Renal cortical epithelial cell (primary cell): ENCODE measurements at places on chromosomes 13 and 19.

- DNase-seq, result peak; percentile 36
Observed at GRCh38 chr19:16342002-16342715, 17.5 kb downstream of the KLF2 start.

- no peak for DNase-seq
Observed at GRCh38 chr19:29812080-29812880, 489 bp downstream of the CCNE1 start.

DNA sequence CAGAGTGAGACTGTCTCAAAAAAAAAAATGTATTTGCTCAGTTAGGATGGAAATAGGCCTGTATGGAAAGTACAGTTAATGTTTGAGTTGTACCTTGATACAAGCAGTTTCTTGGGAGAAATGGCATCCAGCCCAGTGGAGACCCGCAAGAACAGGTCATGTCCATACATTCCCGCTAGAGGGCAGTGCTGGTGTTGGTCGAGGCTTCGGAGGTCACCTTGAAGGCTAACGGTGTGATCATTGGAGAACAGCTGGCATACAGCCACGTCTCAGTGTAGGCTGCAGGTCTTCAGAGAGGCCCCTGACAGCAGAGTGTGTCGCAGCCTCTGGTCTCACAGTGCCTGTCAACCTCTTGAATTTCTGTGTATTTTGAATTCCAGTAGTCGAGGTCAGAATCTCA is 7.5 kb downstream of the ZNF610 start:
- no peak for DNase-seq

DNA sequence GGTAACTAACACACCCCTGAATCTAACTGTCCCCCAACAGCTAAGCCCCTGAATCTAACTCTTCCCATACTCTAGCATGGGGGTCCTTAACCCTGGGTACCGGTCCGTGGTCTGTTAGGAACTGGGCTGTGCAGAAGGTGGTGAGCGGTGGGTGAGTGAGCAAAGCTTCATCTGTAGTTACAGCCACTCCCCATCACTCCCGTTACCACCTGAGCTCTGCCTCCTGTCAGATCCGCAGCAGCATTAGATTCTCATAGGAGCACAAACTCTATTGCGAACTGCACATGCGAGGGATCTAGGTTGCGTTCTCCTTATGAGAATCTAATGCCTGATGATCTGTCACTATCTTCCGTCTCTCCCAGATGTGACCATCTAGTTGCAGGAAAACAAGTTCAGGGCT is 6.2 kb upstream of the PHLDB3 start:
- no peak for DNase-seq

- DNase-seq, result peak; percentile 91
Observed at GRCh38 chr19:44356383-44357111, at the start of gene ZNF112. ZNF112 (minus strand) TSS chr19:44356680; CDS start chr19:44340539, 16,141 bp downstream.

DNA sequence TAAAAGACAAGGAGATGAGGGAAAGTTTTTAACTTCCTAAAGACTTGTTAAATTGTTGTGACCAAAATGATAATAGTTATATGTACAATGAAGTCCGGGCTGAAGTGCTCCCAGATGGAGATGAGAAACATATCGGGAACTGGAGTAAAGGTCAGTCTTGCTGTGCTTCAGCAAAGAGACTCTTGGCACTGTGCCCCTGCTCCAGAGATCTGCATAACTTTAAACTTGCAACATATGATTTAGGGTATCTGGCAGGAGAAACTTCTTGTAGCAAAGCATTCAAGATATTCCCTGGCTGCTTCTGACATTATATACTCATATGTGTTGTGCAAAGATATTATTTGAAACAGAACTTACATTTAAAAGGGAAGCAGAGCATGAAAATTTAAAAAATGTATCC is 786.6 kb upstream of the SLITRK6 start:
- DNase-seq, result peak; percentile 47

DNA sequence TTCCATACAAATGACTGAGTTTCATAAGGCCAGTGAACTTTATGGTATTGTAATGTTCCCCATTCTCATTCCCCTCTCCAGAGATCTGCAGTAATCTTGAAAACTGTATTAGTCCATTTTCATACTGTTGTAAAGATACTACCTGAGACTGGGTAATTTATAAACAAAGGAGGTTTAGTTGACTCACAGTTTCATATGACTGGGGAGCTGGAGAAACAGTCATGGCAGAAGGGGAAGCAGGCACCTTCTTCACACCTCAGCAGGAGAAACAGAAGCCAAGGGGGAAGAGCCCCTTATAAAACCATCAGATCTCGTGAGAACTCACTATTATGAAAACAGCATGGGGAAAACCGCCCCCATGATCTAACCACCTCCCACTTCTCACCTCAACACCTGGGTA is 318.7 kb upstream of the KLF12 start:
- DNase-seq, result no peak
